ENCODE measurements at places on chromosomes 2 and 18.

DNA sequence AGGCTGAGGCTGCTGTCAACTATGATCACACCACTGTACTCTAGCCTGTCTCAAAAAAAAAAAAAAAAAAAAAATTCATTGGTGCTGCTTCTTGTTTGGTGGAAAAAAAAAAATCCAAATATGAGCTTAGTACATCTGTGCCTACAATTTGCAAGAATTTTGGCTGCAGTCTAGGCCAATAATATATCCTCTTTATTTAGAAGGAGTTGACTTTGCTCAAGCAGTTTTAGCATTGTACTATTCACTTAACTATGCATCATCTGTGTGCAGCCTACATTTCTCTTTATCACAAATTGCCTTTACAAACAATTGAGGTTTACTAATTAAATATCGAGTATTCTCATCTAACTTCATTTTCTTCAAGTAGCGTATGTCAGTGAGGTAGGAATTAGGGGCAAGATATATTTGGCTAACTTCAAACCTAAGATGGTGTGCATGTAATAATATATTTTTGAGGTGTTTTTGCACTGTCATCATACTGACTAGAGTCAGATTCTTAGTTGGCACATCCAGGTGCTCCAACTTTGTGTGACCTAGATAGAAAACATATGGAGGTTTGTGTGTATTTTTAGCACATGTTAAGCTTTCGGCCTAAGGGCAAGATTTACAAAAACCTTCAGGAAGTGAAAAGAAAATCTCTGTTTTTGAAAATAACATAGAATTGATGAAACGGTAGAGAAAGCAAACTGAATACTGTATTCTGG lies 51.8 kb downstream of the PMS1 start:
- no peak for DNase-seq

DNA sequence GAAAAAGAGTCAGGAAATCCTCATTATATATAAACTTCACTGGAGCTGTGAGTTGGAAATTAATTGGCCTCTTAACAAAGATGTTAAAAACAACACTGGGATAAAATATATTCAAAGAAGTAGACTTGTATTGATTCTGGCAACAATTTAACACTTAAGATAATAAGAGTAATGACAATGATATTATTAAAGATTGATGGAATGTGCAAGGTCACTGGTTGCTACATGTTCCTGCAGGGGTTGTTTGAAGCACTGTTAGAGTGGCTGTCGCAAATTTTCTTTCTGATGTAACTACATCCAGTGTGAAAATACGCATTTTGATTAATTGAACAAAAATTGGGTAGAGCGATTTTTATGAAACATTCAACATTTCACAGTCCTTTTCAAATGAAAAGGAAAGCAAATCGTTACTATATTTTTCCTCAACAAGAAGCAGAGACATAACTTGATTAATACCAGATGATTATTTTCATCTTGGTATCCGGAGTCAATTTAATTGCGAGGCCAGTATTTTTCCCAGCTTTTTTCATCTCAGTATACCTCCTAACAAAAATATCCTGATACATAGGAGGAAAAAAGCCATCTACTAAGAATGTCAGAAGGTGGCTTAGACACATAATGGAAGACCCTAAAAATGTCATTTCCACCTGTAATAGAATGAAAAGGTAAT lies 6.1 kb downstream of the PTGR3 start:
- no peak for DNase-seq

DNA sequence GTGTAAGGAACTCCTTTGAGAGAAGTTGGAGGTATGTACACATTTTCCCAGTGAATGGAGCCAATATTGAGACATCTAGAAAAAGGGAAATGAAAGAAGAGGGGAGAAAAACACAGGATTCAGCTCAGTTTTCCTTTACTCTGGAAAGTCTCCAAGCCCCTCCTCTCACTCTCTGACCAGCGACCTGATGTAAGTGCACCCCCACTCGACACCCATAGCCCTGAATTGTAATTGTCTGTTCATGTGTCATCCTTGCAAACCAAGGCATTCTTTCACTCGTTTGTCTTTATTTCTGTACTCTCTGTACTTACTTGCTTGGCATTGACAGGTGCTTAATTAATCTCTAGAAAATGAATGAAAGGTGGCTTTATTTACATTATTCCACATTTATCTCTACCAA lies 55.7 kb upstream of the CTAGE1 start:
- no peak for DNase-seq

- DNase-seq, result no peak
These were observed 258.9 kb downstream of the CYRIA start for GRCh38 chr2:16406496-16407289.

- no peak for DNase-seq
These were observed 144.0 kb downstream of the TNS1 start for GRCh38 chr2:217858519-217859491.

DNA sequence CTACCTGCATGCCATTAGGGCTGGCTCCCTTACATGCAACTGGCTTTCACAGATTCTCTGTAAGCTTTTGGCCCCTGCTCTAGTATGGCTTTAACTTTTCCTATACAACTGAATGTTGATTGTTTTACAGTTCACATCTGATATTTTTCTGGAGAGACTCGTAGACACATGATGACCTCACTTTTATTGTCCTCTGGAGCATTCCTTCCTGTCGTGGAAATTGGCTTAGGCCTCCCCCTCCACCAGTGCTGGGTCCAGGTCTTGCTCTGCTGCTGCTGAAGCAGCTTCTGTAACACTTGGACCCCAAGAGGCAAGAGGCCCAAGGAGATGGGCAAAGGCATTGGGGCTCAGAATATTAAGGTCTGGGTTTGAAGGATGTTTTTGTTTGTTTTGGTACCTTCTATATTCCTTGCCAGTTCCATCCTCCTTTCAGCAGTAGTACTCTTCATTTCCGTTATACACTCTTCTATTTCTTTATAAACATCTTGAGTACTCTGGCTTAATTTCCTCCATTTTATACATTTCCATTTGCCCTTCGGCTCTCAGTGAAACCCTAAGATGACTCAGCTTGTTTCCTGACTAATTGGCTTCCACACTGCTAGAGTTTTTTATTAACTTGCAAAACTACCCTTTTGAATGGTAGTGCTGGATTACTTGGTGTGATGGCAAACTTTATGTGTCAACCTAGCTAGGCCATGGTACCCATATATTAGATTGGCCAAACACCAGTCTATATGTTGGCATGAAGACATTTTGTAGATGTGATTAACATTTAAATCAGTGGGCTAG lies 219.8 kb downstream of the CDCA7 start:
- no peak for DNase-seq

DNA sequence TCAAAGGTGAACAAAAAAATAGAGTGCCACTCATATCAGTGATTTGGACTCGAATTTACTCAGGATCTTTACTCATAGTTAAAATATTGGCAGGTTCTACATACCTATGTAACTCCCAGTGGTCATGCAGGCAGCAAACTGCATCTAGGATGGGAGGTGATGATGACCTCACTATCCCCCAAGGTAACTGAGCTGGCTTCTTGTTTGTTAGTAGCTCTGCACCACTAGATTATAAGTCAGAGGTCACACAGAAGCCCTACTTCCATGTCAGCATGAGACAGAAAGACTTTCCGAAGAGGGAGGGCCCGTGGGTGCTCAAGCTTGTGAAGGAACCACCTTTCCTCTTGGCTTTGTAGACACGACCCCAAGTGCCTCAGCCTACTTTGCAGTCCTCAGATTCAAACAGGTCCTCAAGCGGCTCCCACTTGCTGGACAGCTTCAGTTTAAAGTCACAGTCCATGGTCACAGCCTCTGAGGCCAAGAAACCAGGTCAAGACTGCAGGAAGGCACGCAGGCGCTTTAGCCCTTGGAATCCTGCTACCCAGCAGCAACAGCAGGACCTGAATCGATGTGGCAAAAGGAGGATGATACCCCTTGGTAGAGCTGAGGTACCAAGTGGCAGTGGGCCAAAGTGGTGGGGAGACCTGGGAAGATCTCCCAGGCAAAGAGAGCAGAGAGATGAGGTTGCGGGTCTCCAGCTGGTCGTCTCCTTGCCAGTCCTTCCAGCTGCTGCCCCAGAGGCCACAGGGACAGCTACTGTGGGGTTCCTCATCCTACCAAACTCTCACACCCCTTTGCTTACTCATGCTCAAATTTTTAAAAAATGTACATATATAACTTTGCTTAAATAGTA lies 4.3 kb downstream of the NTSR2 start:
- DNase-seq, result no peak

DNA sequence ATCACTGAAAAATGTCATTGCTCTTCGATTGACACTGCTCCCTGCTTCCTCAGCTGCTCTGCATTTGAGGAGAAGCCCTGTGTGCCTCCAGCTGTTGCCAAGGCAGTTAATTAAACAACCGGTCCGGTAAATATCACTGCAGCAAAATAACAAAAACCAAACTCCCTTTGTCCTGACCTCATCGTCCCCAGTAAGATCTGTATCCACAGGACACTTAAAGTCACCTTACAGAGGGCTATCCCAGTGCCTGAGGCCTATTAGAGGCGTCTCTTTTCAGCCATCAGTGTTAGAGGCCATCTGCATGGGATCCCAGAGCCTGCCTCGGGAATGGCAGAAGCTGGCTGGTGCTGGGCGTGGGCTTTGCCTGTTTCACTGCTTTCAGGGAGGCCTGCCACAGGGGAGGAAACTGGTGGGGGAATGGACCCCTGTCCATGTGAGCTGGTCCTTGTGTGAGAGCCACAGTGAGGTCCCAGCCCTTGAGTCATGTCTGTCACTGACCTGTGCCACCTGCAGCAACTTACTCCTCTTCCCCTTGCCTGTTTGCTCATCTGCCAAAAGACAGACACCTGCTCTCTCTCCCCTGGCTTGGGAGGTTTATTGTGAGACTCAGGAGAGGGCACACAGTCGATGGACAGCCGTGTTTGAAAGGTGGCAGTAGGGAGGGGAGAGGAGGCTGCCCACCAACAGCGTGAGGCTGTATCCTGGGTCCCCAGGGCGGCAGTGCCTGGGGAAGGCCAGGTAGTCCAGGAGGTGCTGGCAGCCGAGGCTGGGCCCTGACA lies 117.7 kb upstream of the MCFD2 start:
- DNase-seq, result no peak

- DNase-seq, result no peak
These were observed 88.3 kb downstream of the TXNL1 start for GRCh38 chr18:56550121-56550520.

GRCh38 chr2:147572622-147573021 lies 272.2 kb upstream of the ACVR2A start:
- no peak for DNase-seq

DNA sequence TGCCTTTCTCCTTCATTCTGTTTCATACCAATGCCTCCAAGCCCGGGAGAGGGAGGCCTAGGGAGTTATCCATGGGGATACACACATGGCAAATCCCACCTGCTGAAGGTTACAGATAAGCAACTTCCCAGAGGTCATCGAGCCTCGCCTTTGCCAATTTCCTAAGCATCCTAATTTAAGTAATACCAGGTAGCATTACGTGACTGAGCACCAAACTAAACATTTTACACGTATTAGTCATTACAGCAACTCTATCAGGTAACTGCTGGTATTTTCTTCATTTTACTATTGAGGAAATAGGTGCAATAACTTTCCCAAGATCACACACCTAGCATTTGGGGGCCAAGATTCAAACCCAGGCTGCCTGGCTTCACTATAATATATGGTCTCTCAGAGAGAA lies 30.1 kb upstream of the BZW1 start:
- no peak for DNase-seq

DNA sequence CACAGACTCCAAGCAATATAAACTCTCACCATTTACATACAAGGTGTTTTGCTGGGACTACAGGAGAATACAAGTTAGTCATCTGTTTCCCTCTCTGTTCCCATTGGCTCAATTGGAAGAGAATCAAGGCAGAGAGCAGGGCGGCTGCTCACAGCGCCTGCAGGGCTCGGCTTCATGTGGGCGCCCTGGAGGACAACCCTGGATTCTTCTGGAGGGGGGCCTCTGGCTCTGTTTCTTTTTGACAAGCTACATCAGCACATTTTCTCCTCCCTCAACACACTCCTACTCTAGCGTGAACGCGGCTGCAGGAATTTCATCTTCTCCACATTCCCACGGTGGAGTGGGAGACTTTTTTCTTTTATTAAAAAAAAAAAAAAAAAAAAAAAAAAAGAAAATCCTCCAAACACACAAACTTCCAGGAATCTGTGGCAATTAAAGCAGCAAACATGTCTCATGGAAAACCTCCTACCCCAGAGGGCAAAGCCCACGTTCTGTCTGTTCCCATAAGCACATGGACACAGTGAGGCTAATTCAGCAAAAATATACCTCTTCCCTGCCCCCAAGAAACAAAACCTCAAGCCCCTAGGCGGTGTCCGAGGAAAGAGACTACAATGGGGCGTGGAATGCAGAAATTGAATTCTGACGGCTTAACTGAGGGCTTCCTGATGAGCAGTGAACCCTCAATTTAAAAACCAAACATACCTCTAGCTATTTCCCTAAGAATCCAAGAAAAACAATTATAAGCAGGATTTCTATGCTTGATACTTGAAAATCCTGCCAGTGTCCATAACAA lies 50.6 kb downstream of the PARD6G start:
- DNase-seq, result no peak

GRCh38 chr2:37389989-37390765 lies 45.7 kb downstream of the QPCT start:
- DNase-seq, result no peak

DNA sequence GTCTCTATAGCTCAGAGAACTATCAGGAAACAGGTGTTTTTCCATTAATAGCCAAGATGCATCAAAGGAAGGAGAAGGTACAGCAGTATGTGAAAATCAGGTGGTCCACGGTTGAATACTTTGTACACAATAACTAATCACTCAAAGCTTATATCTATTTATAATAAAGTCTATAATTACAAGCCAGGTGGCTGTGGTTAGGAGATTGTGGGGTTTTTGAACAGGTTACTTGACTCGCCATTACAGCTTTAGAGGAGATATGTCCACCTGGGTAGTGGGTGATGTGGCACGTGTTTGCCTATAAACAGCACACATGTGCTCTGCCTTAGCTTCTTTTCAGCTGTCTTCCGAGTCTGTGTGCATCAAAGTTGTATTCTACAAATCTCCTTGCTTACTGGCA lies 892.2 kb upstream of the ZEB2 start:
- DNase-seq, result no peak

DNA sequence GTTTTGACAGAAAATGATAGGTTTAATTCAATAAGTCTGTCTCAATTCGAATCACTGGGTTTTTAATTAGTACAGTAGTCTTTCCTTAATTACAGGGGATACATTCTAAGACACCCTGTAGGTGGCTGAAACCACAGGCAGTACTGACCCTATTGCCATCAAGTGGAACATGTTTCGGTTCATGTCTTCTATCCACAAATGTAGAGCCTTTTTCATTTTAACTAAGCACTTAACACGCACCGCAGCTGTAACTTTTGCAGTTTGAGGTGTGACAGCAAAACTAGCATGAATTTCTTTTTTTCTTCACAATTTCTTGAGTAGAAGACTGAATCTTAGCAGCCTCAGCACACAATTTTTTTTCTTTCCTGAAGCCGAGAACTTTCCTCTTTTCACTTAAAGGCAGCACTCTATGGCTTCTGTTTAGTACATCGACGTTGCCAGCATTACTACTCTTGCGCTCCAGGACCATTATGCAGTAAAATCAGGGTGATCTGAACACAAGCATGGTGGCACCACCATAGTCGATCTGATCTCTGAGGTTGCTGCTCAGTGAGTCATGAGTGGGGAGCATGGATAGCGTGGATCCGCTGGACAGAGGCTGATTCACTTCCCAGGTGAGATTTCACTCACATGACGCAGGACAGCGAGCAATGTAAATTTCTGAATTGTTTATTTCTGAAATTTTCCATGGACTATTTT lies 805.1 kb downstream of the RNF144A start:
- DNase-seq, result no peak

Measured in NCI-H1436 treated with DMSO at 0.1 percent for 48 hours (cell line).